ENCODE measurements at places on chromosomes 11 and 22.

- H3K4me1 ChIP-seq: peaks cover 67% of the 10 kb centered on the region
- no peak for DNase-seq
- peak overlapping the region; percentile 66 for H3K27ac ChIP-seq
These were observed 19.1 kb downstream of the LRP5 start for GRCh38 chr11:68331338-68331947.

DNA sequence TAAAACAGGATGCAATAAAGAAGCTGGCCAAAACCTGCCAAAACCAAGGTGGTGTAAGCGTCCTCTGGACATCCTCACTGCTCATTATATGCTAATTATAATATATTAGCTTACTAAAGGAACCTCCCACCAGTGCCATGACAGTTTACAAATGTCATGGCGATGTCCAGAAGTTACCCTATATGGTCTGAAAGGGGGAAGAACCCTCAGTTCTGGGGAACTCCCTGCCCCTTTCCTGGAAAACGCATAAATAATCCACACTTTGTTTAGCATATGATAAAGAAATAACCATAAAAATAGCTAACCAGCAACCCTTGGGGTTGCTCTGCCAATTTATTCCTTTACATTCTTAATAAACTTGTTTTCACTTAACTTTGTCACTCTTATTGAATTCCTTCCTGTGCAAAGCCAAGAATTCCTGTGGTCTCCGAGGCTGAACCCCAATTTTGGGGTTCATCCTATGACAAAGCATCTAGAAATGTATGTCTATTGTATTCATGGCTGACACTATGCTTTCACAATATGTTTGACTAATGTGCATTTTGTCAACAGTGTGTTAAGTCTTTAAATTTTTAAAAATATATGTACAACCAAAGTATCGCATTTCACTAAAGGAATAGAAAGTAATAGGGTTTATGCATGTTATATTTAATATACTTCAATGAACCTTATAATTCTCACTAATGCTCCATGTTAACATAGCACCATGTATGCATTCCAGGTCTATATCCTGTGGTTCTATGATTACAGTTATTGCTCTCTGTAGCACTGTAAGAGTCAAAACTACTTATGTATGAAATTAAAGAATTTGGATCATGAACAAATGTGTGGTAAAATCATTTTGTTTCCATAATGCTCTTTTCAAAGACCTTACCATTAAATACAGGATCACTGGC is 25.1 kb downstream of the LGR4 start:
- peaks cover 7% of the 10 kb centered on the region for H3K27me3 ChIP-seq
- no peaks in the 10 kb centered on the region for H3K4me1 ChIP-seq
- no peak for DNase-seq
- no peak overlapping the region for H3K27ac ChIP-seq

DNA sequence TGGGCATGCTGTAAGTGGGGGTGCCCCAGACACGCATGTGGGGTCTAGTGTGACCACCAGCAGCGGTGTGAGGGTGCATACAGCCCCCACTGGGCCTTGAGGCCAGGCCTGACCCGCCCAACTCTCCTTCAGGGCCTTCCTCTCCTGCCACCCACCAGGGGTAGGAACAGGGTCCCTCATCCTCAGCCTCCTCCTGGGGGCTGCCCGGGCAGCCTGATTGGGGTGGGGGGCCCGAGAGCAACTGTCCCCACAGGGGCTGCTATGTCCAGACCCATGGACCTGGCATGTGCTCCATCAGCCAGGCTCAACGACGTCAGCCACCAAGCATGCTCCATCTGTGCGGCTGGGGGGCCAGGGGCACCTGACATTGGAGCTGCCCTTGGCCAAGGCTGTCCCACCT is 27.2 kb downstream of the RTN4R start:
- H3K27me3 ChIP-seq: no peaks in the 10 kb centered on the region
- peaks cover 53% of the 10 kb centered on the region for H3K4me1 ChIP-seq
- H3K4me3 ChIP-seq: no peak overlapping the region
- no peak for DNase-seq
- no peak overlapping the region for H3K27ac ChIP-seq
- H3K36me3 ChIP-seq: no peaks in the 10 kb centered on the region

- H3K27ac ChIP-seq: no peak overlapping the region
- DNase-seq: no peak
- no peaks in the 10 kb centered on the region for H3K36me3 ChIP-seq
- H3K4me3 ChIP-seq: no peak overlapping the region
- no peaks in the 10 kb centered on the region for H3K4me1 ChIP-seq
These were observed 330.6 kb upstream of the ZC3H12C start for GRCh38 chr11:109762546-109762945.

DNA sequence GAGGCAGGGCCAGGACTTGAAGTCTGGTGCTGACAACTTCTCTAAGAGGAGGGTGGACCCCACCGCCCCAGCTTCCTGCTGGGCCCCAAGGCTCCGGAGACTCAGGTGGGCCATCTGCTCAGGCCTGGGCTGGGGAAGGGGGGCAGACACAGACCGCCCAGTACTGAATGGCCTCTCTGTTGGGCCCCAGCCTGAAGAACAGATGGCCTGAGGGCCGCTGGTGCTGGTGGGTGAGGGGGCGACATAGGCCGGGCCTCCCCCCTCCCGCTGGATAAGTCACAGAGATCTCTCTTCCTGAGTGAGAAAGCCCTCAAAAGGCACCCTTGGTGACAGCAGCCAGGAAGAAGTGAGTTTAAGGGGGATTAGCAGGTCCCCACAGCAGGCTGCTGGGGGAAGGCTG is 12.5 kb upstream of the TP53I11 start:
- no peaks in the 10 kb centered on the region for H3K4me1 ChIP-seq
- no peak for DNase-seq
- H3K36me3 ChIP-seq: no peaks in the 10 kb centered on the region

GRCh38 chr11:111173221-111173620 is 72.3 kb upstream of the POU2AF2 start:
- H3K4me3 ChIP-seq: no peak overlapping the region
- H3K27me3 ChIP-seq: peaks cover 3% of the 10 kb centered on the region
- H3K36me3 ChIP-seq: no peaks in the 10 kb centered on the region
- peaks cover 4% of the 10 kb centered on the region for H3K4me1 ChIP-seq
- DNase-seq: no peak

DNA sequence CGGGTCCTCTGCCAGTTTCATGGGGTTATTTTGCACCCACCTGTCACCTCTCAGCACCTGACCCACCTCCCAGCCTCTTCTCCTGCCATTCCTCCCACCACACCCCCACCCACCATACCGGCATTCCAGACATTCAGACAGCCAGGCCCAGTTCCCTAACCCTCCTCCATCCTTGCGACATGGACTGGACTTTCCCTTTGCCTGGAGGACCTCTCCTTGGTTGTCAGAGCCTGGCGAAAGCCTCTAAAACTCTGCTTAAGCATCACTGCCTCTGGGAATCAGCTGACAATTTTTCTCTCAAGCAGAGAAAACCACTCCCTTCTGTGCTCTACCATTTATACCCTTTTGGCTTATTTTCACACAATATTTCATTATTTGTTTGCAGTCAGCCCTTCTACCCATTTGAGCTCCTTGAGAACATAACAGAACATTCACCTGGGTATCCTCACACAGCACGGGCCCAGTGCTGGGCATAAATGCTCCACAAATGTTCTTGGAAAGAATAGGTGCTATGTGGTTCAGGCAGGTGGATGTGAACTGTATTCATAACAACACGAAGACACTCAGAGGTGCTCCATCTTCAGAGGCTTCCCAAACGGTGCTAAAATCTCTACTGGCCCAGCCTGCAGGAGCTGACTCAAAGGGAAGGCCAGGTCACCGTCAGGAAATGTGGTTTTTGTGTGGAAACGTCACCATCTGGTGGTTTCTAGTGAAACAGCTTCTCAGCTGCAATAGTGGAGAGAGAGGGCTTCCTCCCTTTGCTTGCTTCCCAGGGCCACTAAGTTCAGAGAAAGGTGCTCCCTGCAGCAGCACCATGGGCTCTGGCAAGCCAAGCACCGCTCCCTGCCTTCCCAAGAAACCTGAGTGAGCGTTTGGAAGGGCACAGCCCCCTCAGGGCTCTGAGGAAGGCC is 10.4 kb downstream of the SPATA19 start:
- H3K27ac ChIP-seq: no peak overlapping the region
- H3K4me1 ChIP-seq: peaks cover 3% of the 10 kb centered on the region
- DNase-seq: peak; percentile 78
- peaks cover 3% of the 10 kb centered on the region for H3K27me3 ChIP-seq

GRCh38 chr11:62611705-62612365 is 740 bp downstream of the EML3 start:
- H3K27me3 ChIP-seq: no peaks in the 10 kb centered on the region
- H3K4me3 ChIP-seq: peak overlapping the region; percentile 100
- H3K27ac ChIP-seq: peak overlapping the region; percentile 99
- DNase-seq: peak; percentile 70

DNA sequence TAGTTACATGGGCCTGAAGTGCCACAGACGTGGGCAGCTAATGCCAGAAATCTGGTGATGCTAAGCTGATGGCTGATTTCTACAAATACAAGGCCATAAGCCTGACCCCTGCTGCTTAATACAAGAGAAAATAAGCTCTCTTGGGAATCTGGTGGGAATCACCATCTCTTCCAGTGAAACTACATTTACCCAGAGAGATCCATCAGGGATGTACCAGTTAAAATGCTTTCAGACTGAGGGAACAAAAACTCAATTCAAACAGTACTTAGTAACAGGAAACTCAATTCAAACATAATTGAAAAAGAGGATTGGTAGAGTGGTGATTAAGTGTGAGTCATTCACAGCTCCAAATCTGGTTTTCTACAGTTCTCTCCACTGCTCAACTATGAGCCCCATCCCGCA is 1.7 kb upstream of the CAVIN3 start:
- peaks cover 32% of the 10 kb centered on the region for H3K4me1 ChIP-seq
- peak overlapping the region; percentile 25 for H3K4me3 ChIP-seq
- peaks cover 31% of the 10 kb centered on the region for H3K27me3 ChIP-seq
- H3K36me3 ChIP-seq: peaks cover 2% of the 10 kb centered on the region
- DNase-seq: no peak

GRCh38 chr11:1746511-1746931 is 3.9 kb downstream of the IFITM10 start:
- peaks cover 8% of the 10 kb centered on the region for H3K4me1 ChIP-seq
- DNase-seq: no peak
- no peak overlapping the region for H3K27ac ChIP-seq

DNA sequence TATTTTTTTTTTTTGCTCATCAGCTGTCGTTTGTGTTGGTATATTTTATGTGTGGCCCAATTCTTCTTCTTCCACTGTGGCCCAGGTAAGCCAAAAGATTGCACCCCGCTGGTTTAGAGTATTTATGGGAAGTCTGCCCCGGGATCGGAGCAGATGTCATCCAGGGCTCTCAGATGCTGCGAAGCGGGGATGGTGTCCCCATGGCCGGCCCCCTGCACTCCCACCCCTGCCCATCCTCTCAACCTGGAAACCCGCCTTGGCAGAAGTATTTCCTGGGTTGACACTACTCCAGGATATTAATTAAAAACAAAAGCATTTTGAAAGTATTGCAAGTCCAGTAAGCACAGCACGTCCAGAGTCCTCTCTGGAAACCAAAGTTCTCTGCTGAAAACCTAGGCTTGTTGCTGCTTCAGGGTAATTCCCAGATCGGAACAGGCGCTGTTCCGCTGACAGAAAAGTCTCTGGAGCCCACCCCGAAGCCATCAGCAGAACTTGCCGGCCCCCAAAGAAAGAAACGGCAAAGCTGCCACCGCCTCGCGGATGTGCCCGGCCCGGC is 833 bp downstream of the SCUBE2 start:
- no peaks in the 10 kb centered on the region for H3K36me3 ChIP-seq
- DNase-seq: no peak
- peaks cover 68% of the 10 kb centered on the region for H3K27me3 ChIP-seq
- no peak overlapping the region for H3K27ac ChIP-seq

DNA sequence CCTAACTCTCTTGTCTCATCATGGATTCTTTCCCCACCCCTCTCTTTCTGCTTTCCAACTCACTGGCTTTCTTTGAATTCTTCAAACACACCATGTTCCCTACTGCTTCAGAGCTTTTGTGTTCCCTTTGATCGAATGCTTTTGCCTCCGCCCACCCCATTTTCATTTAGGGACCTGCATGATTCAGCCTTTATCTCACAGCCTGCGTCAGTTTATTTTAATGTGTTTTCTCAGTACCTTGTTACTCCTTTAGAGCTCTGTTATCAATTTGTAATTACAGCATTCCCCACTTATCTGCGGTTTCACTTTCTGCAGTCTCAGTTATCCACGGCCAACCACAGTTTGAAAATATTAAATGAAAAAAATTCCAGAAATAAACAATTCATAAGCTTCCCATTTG is 451.3 kb downstream of the METTL15 start:
- no peak overlapping the region for H3K27ac ChIP-seq
- no peaks in the 10 kb centered on the region for H3K36me3 ChIP-seq
- H3K4me3 ChIP-seq: no peak overlapping the region
- H3K4me1 ChIP-seq: no peaks in the 10 kb centered on the region
- H3K27me3 ChIP-seq: no peaks in the 10 kb centered on the region

DNA sequence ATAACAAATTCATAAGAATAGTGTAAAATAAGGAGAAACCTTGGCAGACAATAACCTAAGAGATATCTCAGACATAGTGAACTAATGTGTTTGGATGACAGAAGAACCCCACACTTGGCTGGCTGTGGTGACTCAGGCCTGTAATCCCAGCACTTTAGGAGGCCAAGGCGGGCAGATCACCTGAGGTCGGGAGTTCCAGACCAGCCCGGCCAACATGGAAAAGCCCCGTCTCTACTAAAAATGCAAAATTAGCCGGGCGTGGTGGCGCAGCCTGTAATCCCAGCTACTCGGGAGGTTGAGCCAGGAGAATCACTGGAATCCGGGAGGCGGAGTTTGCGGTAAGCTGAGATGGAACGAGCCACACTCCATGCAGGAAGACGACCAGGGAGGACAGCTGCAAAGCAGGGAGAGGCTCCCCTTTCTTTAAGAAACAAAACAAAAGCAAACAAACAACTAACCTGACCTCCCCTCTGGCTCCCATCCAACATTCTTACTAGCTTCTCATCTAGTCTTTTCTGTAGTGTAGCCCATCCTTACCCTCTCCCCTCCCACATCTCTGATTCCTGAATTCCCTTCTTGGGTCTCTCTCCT is 84.2 kb downstream of the ZNF280B start:
- no peak overlapping the region for H3K4me3 ChIP-seq
- no peak for DNase-seq
- no peaks in the 10 kb centered on the region for H3K36me3 ChIP-seq
- no peaks in the 10 kb centered on the region for H3K4me1 ChIP-seq
- H3K27ac ChIP-seq: no peak overlapping the region
- H3K27me3 ChIP-seq: peaks cover 42% of the 10 kb centered on the region

DNA sequence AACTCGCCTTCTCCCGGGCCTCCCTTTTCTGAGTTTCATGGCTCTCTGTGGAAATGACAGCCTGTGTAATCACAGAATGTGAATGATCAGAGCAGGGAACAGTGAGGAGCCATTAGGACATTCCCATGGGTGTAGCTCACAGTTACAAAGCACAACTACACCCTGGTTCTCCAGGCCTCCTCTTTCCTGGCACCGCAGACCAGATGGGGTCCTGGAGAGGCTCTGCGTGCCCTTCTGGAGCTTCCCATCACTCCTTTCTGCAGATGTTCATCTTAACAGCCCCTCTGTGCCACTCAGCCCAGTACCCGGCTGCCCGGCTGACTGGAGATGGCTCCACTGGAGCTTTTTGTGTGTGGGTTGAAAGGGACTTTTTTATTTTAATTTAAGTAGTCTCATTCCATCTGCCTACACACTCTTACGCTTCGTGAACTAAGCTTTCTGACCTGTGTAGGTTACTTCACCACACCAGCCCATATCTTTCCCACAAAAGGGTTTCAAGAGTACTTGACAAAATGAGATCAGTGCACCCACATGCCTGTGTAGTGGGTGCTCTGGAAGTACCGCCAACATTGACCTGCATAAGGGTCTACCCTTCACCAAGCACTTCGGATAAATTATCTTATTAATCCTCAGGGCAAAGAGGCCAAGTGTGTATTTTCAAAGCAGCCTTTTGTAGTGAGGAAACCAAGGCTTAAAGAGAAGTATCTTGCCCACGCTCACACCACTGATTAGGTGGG is 29.8 kb downstream of the SREBF2 start:
- H3K36me3 ChIP-seq: peaks cover 21% of the 10 kb centered on the region
- peak overlapping the region; percentile 15 for H3K4me3 ChIP-seq
- peak; percentile 49 for DNase-seq
